ENCODE measurements at places on chromosomes 7 and 10. TPM values are rescaled to one million over a fixed set of nuclear protein-coding genes. Genes with fewer than 3 reads are reported as not detected.

TDRD1 gene
- 0.59 TPM for total RNA-seq

SPDYE16 gene
- total RNA-seq: 0.36 TPM

PTN gene
- total RNA-seq: 33.3 TPM

- no peak for DNase-seq
Measured at GRCh38 chr7:30566596-30566995, 28.1 kb upstream of the GARS1 start.

DNA sequence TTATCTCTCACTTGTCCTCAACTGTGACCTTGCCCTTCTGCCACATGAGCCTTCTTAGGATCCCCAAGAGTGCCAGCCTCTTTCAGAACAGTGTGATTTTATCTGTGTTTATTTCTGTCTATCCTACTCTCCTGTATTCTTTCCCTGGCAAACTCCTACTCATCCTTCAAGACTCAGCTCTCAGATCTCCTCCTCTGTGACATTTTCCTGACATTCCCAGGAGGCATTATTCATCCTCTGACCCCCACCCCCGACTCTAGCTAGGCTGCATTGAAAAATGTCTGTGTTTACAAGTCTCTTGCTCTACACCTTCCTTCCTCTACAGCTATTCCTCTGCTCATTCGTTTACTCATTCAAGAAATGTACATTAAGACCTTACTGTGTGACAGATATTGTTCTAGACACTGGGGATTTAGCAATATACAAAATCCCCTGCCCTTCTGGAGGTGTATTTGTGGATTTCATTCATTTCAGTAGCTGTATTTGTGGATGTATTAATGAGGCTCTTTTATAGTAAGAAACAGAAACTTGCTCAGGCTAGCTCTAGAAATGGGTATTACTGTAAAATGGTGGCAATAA, 61.4 kb upstream of the COMTD1 start:
- DNase-seq: no peak

DNA sequence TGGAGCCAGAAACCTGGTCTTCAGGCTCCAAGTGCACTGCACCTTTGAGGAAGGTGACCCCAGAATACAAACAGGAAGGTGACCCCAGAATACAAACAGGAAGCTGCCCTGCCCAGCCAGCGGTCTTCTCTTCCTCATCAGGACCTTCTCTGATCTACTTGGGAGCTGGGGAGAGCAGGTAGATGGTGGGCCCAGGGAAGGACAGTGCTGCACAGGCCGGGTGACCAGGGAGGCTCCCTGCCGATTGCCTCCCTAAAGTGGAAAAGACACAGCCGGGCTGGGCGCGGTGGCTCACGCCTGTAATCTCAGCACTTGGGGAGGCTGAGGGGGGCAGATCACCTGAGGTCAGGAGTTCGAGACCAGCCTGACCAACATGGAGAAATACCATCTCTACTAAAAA, 151.8 kb upstream of the CHST15 start:
- DNase-seq: no peak

DNA sequence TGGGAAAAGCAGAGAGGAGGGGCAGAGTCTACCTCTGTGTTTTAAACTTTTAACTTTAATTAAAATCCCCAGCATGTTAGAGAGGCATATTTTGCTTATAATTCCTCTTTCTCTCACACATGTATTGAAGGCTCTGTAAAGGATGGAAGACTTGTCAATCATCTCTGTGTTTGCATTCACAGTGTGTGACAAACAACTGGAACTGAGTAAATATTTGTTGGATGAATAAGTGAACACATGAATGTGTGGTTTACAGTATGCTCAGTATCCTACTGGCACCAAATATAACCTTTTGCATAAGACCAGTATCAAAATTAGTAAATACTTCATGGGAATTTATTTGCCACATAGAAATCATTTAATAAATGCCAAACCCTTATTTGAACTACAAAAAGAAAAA, 829.0 kb downstream of the GRID1 start:
- DNase-seq: no peak

DNA sequence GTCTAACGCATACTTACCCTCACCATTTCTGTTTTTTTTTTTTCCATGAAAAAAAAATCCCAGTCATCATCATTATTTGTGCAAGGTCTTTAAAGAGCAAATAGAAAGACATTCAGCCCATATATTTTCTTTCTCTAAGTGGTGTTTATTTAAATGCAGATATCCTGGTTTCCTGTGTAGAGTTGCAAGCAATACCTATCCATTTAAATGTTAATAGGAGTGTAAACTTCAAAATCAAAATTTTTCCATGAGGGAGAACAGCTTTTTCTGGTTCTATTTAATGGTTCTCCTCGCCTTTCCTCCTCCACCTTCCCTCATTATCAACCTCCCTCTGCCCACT, 120.1 kb upstream of the AGK start:
- DNase-seq: no peak

GRCh38 chr10:9877978-9878377, 1139.7 kb upstream of the CELF2 start:
- no peak for DNase-seq

All from osteoblast (primary cell).